ENCODE measurements at places on chromosomes 1 and 21.
A peak's percentile ranks its signal among the peaks of the same experiment; 100 is the strongest.

- DNase-seq = no peak
Measured at GRCh38 chr1:234881893-234882771, 246.5 kb downstream of the TOMM20 start.

GRCh38 chr1:150281221-150281757 lies 1.1 kb upstream of the CIART start:
- peak; percentile 38 for DNase-seq

DNA sequence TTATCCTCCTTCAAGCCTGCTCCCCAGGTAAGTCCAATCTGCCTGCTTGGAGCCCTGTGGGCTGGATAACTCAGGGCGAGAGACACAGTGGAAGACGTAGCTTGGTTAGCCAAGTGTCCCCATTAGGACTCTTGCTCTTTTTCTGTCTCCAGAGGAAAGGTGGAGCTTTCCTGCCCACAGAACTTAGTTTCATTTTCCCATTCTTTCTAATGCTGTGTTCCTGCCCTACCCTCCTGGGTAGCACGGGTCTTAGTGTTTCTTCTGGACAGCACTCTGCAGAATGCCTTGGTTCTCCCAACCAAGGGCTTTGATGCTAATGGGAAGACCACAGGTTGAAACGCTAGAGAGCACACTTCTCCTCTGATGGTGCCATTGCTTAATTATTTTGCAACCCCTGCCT lies 92.5 kb upstream of the LRRC8D start:
- DNase-seq = no peak

DNA sequence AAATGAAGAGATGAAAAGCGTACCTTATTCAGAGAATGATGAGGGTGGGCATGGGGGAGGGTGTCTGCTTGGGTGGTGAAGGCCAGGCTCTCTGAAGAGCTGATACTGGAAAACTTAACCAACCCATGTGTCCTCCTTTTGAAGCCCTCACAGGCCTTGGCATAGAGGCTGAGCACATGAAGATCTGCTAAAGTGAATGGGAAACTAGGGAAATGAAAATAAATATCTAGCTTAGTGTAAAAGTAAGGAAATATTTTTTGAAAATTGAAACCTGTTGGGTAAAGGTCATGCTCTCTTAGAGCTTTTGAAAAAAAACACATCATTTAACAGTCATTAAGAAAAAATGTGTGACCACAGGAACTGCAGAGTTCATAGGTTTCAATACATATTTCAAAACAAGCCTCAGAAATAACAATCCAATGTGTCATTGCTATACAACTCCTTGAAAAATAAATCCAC lies 40.5 kb upstream of the RALGPS2 start:
- peak; percentile 88 for DNase-seq

- no peak for DNase-seq
Measured at GRCh38 chr1:202982715-202983430, 15.8 kb upstream of the CYB5R1 start.
